ENCODE measurements at places on chromosomes 2 and 18.

DNA sequence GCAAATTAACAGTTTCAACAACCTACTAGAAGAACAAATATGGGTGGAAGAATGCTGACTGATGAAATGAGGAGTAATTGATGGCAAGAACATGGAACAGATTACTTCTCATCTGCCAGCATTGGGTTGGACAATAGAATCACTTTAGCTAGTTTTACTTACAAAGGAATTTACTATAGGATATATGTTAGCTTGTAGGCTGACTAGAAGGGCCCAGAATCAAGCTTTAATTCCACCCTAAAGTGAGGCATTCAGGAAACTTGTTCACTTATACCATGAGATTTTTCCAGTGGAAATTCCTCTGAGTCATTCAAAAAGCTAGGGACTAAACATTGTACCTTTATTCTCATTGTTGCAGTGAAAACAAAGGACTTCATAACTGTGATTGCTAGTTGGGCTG, 5.0 kb upstream of the ZSWIM2 start:
- no peak for DNase-seq

- no peak for DNase-seq
Measured at GRCh38 chr18:59272891-59273758, at the start of gene RAX. Gene RAX (minus strand): TSS chr18:59273454. CDS start chr18:59273206, 248 bp downstream.

DNA sequence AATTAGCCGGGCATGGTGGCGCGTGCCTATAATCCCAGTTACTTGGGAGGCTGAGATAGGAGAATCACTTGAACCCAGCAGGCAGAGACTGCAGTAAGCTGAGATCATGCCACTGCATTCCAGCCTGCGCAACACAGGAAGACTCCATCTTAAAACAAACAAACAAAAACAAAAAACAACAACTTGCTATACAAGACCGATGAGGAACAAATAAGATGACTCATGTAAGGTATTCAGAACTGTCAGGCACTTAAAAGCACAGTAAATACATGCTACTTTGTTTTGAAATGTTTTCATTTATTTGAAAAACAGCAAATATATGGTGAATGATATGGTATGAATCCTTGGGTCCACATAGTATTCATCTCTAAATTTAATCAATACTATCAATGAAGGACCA, 66.7 kb downstream of the TRIP12 start:
- no peak for DNase-seq

DNA sequence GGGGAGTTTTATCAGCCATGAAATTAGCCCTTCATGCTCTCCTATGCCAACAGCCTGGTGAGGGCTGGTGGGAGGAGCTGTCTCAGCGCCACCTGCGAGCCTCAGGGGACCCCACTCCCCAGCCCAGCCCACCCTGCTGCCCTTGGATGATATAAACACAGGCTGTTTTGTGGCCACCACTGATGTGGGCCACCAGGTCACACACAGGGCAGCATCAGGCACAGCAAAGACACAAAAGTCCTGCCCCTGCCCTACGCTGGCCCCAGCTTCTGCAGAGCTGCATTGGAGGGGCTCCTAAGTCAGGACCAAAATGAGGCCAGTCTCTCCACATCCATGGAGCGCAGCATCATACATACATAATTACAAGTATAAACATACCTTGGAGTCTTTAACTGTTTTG, 110.6 kb upstream of the TEX51 start:
- DNase-seq, result no peak

GRCh38 chr2:239267288-239267951, 133.4 kb downstream of the HDAC4 start:
- peak; percentile 84 for DNase-seq
